Heart left ventricle (tissue), 16 donors: ENCODE measurements at places on chromosomes 7 and 10.

DNA sequence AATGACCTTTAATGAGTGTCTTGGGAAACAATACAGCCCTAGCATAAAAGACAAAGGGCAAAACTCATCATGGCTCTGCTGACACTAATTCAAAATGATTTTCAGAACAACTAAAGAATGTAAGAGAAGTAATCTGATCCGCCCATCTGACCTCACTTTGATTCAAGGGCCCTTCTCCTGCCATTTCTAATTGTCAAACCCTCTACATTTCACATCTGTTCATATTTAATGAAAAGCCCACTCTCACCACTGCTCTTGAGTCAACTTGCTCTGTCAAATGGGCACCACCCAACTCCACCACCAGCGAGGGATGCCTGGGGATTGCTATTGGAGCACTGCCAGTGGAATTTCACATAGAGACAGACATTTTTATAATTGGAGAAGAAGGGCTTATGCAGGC is 639.2 kb downstream of the KCNMA1 start:
- no peaks in the 10 kb centered on the region for H3K36me3 ChIP-seq
- H3K4me1 ChIP-seq: no peaks in the 10 kb centered on the region
- H3K27ac ChIP-seq: no peak overlapping the region

DNA sequence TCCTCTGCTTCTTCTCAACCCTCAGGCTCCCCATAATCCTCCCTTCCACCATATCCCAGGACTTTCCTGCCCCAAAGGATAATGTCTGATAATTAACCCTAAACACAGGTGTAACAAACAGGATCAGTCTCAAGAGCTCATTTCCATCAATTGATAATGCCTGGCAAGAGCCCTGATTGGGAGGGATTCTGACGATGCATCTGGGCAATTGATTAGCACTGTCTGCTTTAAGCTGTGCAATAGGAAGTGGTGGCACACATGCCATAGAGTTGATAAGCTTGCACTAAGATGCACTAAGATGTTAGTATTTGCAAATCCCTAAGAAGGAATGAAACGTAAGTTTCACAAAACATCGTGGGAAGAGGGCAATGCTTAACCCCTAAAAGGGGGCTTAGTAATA is 27.4 kb upstream of the EGR2 start:
- H3K27me3 ChIP-seq: no peaks in the 10 kb centered on the region
- H3K27ac ChIP-seq: no peak overlapping the region
- DNase-seq: no peak

DNA sequence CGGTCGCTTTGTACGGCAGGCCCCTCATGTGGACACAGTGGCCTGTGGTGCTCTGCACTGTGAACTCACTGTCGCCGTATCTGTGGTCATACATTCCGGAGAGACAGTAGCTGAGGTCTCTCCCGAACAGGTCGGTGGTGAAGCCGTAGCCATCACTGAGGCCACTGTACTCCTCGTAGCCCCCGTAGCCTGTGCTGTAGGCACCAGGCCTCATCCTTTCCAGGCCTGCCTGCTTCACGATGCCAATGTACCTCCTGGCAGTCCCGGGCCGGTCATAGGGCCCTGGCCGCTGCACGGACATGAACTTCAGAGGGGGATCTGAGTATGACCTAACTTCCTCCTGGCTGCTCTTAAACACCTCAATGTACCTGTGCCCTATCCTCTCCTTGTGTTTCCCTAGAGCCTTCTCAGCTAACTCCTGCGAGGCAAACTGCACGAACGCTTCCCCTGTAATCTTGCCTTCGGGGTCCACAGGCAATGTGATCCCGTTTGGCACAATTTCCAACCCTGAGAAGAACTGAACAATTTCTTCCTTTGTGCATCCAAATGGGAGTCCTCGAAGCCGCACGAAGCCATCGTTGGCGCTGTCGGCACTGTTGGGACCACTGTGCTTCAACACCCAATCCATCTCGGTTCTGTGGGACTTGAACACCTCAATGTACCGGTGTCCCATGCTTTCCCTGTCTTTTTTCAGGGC is 15.7 kb downstream of the FXYD4 start:
- no peak overlapping the region for H3K27ac ChIP-seq
- H3K4me1 ChIP-seq: peaks cover 21% of the 10 kb centered on the region
- peaks cover 71% of the 10 kb centered on the region for H3K36me3 ChIP-seq
- DNase-seq: no peak
- H3K27me3 ChIP-seq: no peaks in the 10 kb centered on the region
- no peak overlapping the region for H3K4me3 ChIP-seq

- H3K27ac ChIP-seq: no peak overlapping the region
- H3K27me3 ChIP-seq: no peaks in the 10 kb centered on the region
- no peak overlapping the region for H3K4me3 ChIP-seq
- H3K4me1 ChIP-seq: no peaks in the 10 kb centered on the region
Observed at GRCh38 chr7:82623812-82624211, 180.2 kb upstream of the CACNA2D1 start.
